ENCODE measurements at places on chromosomes 4 and X. TPM values are rescaled to one million over a fixed set of nuclear protein-coding genes. Genes with fewer than 3 reads are reported as not detected.

The HAUS3 gene
- total RNA-seq, result 7.4 TPM

The FAAH2 gene
- total RNA-seq, result not detected

The NHSL2 gene
- 0.49 TPM for total RNA-seq

The SOD3 gene
- not detected for total RNA-seq

The ZFP42 gene
- not detected for total RNA-seq

The PRRG3 gene
- total RNA-seq, result not detected

The CNOT6L gene
- total RNA-seq, result 6.9 TPM

The HS6ST2 gene
- total RNA-seq, result 0.07 TPM

The GRIA2 gene
- total RNA-seq, result not detected

The FREM3 gene
- not detected for total RNA-seq

The PAK3 gene
- not detected for total RNA-seq

The F9 gene
- total RNA-seq, result not detected

Data from A549 treated with CpdA at 1 μM for 4 hours (cell line).